ENCODE measurements at places on chromosomes 7 and 10. TPM values are rescaled to one million over a fixed set of nuclear protein-coding genes. Genes with fewer than 3 reads are reported as not detected.
A peak's percentile ranks its signal among the peaks of the same experiment; 100 is the strongest.

- no peak for DNase-seq
Observed at GRCh38 chr10:125911990-125912389, 15.6 kb downstream of the FANK1 start.

GRCh38 chr10:43040482-43041256 is 36.2 kb upstream of the RET start:
- no peak for DNase-seq

DNA sequence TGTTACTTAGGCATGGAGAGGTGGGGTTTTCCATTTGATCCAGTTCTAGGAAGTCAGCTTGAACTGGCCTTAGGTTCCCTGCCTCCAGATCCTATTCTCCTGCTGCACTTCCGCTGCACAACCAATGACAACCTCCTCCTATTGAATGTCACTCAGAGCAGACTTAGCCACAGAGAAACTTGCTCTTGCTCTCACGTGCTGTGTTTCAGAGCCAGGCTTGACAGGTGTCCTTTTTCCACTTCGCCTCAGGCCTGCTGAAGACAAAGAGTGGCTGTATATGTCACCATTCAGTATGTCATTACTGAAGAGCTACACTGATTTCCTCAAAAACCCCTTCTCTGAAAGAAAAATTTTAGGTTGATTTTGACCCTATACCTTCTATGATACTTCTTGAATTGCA is 115.4 kb upstream of the ETV1 start:
- no peak for DNase-seq

GRCh38 chr7:124689523-124689922 is 76.1 kb downstream of the GPR37 start:
- peak; percentile 14 for DNase-seq

DNA sequence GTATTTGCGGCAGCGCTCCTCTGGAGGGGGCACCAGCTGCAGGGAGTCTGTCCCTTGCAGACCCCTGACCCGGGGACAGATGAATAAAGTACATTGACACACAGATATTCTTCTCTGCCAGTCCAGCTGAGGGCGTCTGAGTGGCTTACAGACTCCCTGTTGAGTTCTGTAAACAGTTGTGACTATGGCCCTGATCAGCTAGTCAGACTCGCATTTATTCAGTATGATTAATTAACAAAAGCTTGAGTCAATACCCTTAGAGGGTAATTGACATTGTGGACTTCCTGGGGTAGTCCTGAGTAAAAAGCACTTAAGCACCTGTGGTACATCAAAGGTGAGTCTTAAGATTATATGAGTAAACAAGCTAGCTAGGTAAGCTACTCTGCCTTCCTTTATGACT is 21.0 kb downstream of the ANKRD30A start:
- DNase-seq = no peak

The INTS15 gene
- 16.2 TPM for total RNA-seq
